T-helper 2 cell (primary cell): ENCODE measurements at places on chromosomes 1 and 21.

- no peak for DNase-seq
These were observed 26.3 kb downstream of the PCSK9 start for GRCh38 chr1:55065648-55066047.

DNA sequence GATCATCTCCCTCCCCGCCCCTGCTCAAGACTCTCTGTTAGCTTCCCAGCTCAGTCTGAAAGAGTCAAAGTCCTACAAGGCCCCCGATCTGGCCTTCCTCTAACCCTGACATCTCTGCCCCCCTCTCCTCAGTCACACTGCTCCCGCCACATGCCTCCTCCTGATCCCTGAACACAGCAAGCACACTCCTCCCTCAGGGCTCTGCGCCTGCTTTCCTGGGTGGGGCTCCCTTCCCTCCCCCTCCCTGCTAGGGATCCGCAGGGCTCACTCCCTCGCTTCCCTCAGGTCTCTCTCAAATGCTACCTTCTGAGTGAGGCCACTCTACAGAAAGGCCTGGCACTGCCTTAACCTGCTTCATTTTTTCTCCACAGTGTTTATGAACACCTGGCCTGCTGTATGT is 5.7 kb upstream of the GALE start:
- DNase-seq: no peak

DNA sequence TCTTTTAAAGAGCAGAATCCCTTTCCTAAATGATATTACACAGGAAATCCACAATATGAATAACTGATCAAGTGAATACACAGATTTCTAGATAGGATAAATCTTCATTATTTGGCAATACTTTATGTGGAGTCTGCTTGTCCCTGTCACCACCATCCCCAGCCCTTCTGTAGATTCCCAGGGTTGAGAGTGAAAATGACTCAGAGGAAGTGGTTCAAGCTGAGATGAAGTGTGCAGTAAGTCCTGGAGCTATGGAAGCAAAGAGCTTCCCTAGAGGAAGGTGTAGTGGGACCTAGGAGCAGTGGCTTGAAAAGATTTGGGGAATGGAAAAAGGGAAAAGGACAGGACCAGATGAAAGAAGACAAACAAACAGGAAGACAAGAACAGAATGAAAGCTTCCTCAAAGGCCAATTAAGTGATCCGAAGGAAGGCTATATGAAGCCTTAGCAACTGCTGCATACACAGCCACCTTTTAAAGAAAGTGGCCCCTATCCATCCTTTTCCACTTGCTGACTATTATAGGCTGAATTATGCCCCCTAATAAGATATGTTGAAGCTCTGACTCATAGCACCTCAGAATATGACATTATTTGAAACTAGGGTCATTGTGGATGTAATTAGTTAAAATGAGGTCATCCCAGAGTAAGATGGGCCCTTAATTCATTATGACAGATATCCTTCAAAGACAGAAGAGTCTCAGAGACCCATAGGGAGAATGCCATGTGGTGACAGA is 96.5 kb upstream of the CAMK1G start:
- DNase-seq: no peak

DNA sequence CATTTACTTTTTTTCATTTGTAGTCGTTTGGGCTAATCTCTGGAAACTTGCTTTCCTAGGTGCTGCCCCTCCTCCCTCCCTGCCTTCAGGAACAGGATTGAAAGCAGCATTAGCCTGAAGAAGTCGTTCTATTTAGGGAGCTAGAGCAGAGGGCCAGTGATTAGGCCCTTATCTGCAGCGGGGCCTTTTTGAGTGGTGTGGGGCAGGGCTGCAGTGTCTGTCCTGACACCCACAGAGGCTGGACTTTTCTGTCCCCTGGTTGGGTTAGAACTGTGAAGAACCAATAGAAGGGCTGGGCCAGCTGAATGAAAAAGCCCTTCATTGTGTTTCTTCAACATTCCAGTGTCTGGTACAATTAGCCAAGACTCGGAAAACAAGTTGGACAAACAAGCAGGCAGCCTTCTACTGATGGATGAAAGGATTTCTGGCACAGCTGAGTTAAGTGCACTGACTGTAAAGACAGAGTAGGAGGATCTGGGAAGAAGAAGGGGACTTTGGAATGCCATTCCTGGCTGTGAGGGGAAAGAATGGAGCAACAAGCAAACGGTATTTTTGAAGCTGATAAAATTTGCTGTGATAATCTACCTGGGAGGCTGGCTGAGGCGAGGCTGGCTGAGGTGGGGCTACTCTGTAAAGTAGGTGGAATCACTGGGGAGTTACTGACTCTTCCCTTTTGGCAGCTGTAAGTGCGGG is 9.7 kb downstream of the MACF1 start:
- no peak for DNase-seq

DNA sequence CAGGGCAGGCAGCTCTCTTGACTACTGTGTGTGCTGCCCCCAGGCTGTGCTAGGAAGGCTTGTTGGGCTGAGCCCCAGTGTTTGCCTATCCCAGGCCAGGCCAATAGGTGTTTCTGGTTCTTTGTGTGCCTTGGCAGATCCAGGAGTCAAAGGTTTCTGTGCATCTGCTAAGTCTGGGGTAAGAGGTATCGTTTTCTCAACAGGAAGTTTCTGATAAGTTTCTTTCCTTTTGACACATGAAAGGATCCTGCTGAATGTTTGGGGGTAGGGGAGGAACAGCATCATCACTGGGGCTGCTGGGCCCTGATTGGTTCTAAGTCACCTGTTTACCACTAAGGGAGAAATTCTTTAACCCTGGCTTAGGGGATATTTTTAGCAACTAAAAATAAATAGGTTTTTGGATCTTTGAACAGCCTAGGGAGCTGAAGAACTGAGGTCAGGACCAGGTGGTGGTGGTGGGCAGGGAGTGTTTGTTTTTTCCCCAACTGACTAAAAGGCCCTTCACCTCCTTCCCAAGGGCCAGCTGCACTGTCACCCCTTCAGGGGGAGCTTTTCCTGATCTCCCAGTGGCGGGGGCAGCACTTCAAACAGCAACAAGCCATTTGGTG is 85.1 kb downstream of the KCNN3 start:
- peak; percentile 37 for DNase-seq

DNA sequence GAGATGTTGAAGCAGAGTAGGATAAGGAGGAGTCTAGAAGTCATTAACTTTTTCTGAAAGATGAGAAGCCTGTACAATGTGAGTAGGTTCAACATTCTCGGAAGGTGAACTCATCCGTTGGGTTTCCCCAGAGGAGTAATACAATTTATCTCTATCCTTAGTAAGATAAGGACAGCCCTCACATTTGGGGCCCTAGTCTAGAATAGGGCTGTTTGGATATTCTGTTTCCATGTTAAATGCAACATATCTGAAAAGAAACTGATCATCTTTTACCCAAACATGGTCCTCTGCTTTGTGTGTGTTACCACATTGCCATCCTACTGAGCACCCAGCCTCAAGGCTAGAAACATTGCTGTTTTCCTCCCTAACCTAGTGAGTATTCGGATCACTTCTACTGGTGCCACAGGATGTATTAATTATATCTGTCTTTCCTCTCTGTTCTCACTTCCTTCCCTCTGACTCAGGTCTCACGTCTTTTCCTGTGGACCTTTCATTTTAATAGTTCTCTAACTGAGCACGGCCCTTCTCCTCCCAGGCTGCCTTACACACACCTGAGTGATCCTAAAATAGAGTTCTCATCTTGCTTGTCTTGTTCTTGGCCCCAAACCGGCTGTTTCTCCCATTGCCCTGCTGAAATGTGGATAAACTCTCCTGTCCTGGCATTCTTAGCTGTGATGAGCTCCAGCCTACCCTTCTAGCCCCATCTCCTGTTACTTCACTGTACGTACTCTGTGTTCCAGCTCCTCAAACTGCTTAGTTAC is 91.7 kb downstream of the CDC14A start:
- no peak for DNase-seq

DNA sequence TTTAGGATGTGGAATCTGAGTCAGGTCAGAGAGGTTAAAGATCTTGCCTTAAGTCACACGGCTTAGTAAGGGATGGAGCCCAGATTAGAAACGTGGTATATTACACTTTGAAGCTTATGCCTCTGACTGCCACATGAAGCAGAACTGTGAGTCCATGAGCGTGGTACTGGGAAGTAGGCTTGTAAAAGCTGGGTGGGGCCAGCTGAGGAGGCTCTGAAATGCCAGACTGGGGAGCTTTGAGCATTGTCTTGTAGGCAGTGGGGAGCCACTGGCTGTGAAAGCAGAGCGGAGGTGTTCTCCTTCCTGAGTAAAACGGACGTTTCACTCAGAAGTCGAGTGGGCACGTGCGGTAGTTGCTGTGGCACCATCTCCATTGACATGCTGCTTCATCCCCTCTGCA is 72.6 kb upstream of the USP24 start:
- no peak for DNase-seq

DNA sequence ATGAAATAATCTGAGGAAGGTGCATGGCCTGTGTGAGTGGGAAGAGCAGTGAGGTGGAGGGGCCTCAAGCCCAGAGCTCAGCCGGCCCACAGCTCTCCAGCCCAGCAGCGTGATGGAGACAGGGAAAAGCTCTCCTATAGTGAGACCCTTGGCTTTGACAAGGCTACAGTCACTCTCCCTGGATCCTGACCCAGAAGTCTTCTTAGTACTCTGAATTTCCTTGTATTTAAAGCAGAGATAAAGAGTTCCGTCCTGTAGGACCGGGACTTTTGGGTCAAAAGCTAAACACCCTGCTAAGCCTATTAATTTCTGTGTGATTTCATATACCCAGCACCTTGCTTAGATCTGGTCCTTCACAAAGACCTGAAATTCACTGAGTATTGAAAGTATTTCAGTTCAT is 48.2 kb upstream of the F3 start:
- DNase-seq: no peak

DNA sequence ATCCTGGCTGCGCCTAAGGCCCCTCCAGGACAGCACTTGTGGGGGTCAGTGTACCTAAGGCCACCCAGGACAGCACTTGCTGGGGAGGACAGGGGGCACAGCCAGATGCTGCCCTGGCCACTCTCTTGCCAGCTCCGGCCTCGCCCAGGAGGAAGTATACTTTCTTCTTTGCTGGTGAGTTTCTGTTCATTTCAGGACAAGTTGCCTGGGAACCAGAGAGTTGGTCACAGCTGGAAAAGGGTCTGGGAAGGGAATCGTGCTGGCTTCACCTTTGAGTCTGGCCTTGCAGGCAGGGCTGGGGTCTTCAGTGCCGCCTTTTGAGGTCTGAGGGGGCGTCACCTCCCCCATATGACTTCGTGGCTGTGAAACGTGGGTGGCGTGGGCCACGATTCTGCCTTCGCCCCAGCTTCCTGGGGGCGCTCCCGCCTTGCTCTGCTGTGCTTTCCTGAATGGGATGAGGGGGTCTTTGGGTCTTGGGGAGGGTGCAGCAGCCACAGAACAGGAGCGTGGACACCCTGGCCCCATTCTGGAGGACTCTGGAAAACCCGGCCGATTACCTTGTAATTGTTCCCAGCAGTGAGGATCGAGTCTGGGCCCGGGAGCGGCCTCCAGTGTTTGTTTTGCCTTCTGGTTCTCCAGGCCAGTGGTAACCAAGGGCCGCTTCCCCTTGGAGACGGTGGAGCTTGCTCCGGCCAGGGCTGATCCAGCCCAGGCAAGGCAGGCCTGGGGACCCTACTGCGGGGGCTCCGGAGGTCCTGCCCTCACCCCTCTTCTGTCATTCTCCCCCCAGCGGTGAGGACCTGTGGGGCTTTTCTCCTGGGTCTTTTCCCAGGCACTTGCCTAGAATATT is 45.9 kb downstream of the SPSB1 start:
- DNase-seq: no peak

DNA sequence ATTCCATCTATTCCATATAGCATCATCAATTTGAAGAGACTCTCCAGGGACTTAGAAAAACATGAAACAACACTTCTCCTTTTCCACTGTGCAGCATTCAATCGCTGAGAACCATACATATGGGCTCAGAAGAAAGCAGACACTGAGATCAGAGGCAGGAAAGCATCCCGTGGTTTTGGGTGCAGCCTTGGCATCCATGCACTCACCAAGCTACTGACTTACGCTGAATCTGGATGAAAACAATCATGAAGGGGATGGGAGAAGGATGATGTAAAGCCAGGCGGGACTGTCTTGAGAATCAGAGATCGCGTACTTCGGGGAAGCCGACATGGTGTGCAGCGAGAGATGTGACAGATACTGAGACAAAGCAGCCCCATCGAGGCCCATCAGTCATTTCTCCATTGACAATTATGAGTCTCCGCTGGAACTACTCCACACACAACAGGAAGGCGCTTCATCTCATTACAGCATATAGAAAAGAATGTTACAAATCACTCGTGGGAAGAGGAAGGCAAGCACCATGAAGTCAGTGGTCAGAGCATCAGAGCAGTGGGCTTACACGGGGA is 2.3 kb upstream of the TIAM1 start:
- DNase-seq: no peak

- no peak for DNase-seq
These were observed 55.2 kb downstream of the NGF start for GRCh38 chr1:115282807-115283208.

GRCh38 chr1:8213136-8213535 is 104.8 kb upstream of the SLC45A1 start:
- DNase-seq: no peak

DNA sequence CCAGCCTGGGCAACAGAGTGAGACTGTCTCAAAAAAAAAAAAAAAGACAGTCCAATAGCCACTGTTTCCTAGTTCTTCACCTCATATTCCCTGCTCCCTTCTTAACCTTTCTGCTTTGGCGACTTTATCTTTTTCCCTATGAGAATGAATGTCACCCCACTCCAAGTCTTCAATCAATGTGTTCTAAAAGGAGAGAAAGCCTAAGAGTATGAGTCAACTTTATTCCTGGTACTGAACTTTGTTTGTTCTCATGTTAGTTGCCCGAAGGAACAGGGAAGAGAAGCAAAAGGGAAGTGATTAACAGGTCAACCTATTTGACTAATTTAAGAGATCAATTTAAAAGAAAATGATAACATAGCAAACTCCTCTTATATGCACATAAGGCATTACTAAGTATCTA is 39.9 kb upstream of the SLC16A1 start:
- no peak for DNase-seq

DNA sequence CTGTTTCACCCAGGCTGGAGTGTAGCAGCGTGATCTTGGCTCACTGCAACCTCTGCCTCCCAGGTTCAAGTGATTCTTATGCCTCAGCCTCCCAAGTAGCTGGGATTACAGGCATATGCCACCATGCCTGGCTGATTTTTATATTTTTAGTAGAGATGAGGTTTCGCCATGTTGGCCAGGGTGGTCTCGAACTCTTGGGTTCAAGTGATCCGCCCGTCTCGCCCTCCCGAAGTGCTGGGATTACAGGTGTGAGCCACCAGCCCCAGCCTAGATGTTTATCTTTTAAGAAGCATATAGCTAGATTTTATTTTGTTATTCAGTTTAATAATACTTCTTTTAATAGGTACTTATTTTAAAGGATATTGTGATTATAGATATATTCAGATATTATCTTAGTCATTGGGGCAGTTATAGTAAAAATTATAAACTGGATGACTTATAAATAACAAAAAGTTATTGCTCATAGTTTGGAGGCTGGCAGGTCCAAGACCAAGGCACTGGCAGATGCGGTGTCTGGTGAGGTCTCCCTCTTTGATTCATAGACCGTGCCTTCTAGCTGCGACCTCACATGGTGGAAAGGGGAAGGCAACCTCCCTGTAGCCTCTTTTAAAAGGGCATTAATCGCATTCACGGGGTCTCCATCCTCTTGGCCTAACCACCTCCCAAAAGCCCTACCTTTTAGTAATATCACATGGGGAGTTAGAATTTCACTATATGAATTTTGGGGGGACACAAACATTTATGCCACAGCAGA is 3.1 kb upstream of the KCNE2 start:
- DNase-seq: no peak
